ENCODE measurements at places on chromosomes 11 and 22. TPM values are rescaled to one million over a fixed set of nuclear protein-coding genes. Genes with fewer than 3 reads are reported as not detected.
A peak's percentile ranks its signal among the peaks of the same experiment; 100 is the strongest.

DNA sequence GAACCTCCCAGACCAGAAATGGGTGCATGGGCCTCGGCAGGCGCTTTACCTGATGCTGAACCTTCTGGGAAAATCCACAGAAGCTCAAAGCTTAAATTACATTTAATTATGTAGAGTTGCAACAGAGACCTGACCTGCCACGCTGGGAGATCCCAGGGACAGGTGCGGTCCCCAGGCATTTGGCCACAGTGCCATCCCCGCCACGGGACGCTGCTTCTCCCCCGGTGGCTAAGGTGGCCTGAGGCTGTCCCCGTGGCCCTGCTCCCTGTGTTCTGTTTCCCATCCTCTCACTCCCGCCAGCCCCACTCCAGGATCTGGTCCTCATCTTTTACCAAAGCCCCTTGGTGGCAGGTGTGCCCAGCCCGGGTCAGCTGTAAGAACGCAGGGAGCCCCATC is 39.6 kb downstream of the GRAMD4 start:
- DNase-seq: no peak

The MYO7A gene
- 11.6 TPM for total RNA-seq

The MAPK8IP2 gene
- 0.24 TPM for total RNA-seq

- no peak for DNase-seq
These were observed 1.7 kb downstream of the RASGRP2 start for GRCh38 chr11:64742087-64742888.

The OVCH2 gene
- 0.75 TPM for total RNA-seq

The JAML gene
- 29.5 TPM for total RNA-seq

The MISFA gene
- 1.8 TPM for total RNA-seq

DNA sequence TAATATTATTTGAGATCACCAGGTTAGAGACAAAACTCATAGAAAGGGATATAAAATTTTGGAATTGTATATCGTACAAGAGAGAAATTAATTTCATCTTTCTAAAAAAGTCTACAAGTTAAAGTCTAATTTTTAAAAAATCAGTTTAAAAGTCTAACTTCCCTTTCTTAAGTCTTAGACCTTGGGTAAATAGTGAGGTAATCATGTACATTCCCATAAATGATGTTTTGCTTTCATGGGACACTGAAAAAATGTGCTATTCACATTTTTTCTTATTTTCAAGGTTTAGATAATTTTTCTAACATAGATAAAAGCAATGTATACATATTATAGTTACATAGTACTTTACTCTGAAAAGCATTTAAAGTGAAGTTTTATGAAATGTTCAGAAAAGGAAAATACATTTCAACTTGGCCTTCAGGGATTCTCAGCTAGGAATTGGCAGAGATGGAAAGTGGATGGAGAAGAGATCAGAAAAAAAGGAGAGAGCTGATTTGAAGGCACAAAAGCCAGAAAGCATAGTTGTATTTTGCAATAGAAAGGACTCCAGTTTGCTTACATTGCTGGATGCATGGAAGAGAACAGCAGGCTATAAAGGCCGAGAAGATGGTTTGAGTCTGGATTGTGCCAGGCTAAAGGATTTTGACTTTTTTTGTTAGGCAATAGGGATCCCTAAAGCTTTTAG is 194.0 kb downstream of the CASP12 start:
- DNase-seq: no peak

DNA sequence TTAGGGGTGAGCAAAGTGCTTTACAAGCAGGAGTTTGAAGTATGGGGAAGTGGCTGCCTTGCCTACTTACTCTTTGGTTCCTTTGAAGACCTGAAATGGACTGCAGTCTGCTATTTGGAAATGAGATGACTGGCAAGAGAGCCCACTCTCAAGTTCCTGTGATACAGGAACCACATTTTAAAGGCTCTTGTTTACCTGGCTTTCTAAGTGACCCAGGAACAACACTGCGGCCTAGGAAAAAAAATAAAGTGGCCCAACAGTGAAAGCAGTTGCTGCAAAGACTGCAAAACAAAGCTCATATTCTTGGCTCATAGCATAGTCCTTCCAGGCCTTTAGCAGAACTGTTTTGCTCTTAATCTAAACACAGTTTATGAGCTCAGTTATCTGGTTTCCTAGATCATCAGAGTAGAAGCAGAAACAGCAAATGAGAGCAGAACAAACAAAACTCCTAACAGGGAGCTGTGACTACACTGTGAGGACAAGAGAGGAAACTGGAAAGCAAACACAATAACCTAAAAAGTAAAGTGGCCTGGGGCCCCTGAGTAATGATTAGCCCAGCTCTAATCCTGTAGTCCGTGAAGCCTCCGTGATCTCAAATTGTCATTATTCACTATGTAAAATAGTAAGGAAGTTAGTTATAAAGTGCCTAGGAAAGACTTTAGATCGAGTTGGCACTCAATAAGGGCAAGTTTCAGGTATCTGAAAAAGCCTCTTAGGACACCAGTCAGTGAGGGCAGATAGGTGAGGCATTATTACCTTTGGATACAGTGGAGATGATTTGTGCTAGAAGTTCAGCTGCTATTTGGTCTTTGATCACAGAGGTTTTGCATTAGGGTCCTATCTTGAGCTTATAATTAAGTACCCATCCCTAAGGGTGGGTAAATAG is 11.5 kb downstream of the CCDC117 start:
- no peak for DNase-seq

- peak; percentile 59 for DNase-seq
These were observed 526 bp downstream of the TPST2 start for GRCh38 chr22:26589367-26589844.

GRCh38 chr11:129384415-129384814 is 8.8 kb downstream of the BARX2 start:
- no peak for DNase-seq

DNA sequence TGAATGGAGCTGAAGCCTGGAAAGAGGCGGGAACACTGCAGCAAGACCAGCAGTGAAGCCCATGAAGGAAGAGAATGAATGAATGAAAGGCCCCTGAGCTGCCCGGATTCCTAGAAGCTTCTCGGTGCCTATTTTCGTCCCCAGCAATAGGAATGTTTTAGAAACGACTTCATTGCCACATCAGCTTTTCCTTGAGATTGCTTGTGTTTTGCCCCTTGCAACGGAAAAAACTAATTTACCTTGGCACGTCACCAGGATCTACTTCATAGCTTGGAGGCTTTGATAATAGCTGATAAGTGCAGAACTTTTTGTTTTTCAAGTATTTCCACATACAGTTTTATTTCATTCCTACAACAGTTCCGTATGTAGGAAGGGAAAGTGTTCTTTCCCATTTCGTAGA is 248.9 kb upstream of the NARS2 start:
- no peak for DNase-seq

- no peak for DNase-seq
These were observed 411 bp downstream of the PPP6R2 start for GRCh38 chr22:50343541-50343935.

DNA sequence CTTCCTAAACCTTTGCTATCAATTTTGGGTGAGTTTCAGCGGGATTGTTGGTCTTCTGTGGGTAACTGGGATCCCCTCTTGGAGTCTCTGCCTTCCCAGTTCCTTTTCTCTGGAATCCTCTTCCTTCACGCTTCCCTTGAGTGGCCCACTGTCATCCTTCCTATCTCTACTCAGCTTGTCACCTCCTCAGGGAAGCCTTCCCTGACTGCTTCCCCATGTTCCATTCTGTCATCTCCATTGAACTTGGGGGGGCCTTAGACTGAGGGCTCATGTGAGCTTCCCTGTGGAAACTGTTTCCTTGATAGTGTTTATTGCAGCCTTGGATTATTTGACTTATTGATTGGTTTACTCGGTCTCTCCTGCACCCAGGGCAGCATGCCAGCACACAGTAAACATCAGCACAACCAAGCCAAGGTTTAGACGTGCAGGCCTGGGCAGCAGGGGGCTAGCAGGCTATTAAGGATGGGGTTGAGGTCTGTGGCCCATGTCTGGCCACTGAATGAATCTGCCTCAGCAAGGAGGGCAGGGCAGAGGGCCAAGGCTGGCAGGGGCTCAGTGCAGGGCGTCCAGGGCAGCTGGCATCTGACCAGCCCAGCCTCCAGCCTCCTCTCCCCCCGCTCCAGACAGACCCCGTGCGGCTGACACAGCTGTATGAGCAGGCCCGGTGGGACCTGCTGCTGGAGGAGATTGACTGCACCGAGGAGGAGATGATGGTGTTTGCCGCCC is 7.2 kb downstream of the TRPT1 start:
- no peak for DNase-seq

The PANX2 gene
- total RNA-seq: 1.2 TPM

The KDELR3 gene
- 24.0 TPM for total RNA-seq

DNA sequence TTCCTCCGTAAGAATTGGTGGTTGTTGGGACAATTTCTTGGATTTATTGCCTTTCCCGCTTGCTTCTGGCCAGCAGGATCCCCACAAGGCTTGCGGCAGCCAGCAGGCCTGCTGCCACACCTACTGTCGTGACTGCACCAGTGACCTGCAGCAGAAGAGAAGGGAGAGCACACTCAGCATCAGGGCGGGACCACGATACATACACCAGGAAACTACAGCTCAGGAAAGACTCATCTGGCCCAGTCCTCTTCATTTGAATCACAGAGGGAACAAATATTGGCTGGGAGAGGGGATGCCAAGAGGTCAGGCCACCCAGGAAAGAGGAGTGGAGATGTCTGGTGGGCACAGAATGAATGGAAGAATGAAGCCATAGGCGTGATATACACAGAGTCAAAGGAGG is 10.3 kb downstream of the PLAAT2 start:
- no peak for DNase-seq

DNA sequence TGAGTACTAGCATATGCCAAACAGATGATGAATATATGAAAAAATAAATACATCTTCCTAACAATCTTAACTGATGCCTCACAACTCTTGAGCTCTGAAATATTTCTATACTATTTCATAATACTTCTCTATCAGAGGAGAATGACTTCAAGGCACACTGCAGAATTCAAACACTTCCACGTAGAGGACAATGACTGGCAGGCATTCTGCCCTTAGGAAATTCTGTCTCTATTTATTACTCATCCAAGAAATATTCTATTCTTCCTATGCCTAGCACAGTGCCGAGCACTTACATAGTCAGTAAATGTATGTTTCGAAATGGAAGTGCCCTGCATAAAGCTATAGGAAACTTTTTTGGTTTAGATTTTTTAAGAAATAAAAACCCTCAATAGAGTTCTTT is 809.1 kb downstream of the DLG2 start:
- no peak for DNase-seq

DNA sequence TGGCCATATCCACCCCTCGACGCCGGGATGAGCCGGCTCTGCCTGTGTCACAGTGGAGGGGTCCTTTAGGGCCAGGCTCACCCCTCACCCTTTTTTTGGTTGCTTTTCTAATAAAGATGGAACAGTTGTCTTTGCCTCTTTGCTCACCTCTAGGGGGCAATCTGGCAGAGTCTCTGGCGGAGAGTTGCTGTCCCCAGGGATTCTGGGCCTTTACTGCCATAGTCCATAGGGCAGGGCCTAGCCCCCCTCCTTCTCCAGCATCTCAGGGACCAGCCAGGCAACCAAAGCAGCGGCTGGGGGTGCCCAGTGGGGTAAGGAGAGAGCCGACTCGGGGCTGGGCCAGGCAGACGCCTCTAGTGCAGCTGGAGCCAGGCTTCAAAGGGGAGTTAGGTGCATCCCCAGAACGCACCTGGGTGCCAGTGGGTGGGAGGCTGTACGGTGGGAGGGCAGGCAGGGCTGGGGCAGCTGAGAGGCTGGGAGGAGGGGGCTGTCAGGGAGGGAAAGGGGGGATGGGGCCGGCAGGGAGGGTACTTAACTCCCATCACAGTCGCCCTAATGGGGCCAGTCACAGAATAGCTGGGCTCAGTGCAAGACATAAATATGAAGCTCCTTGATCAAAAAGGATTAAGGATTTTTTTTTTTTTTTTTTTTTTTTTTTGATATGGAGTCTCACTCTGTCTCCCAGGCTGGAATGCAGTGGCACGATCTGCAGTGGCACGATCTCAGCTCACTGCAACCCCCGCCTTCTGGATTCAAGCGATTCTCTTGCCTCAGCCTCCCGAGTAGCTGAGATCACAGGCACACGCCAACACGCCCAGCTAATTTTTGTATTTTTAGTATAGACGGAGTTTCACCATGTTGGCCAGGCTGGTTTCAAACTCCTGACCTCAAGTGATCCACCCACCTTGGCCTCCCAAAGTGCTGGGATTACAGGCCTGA is 2.5 kb upstream of the SUSD2 start:
- no peak for DNase-seq

DNA sequence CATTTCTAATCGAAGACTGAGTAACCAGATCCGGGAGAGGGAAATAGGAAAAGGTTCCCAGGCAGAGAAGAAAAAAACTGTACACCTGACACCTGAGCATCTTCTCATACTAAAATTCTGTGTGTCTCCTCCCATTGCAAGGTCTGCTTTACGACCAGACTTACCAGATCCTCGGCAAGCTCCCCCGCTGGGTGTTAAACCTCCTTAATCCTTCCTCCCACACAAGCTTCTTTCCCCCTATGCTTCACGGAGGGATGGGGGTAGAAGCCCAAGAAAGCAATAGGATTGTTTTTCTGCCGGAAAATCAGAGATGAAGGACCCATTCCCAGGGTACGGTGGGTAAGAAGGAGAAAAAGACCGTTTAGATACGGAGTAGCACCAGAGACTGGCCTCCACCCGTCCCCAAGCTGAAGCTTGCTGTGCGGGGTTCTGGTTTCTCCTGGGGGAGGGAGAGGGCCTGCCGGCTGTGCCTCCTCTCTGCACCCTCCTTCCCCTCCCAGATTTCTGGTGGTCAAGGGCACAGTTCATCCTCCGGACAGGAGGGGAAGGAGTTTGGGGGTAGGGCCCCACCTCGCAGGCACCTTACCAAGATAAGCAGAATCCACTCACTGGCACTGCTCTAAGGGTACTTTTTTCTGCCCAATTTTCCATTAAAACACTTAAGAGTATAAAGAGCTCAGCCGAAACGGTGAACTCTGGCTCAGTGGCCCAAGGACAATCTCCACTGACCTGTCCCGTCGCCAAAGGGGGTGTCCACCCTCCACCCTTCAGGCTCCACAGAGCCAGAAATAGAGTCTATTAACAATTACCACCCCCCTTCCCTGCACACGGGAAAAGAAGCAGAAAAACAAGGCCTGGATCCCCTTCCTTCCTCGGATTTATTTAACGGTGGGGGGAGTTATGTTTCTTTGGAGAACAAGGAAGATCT is 1.2 kb downstream of the TOB2 start:
- DNase-seq: peak; percentile 54

- DNase-seq: no peak
These were observed 3.8 kb upstream of the PELI3 start for GRCh38 chr11:66462911-66463310.

GRCh38 chr11:106848526-106848925 is 169.8 kb downstream of the GUCY1A2 start:
- DNase-seq: no peak

All from aorta (tissue), 5 donors.